ENCODE measurements at places on chromosomes 2 and 18.

- no peak for DNase-seq
Observed at GRCh38 chr18:72419914-72420313, 124.2 kb downstream of the CBLN2 start.

GRCh38 chr2:65130664-65131175 lies 814 bp upstream of the RAB1A start:
- no peak for DNase-seq

DNA sequence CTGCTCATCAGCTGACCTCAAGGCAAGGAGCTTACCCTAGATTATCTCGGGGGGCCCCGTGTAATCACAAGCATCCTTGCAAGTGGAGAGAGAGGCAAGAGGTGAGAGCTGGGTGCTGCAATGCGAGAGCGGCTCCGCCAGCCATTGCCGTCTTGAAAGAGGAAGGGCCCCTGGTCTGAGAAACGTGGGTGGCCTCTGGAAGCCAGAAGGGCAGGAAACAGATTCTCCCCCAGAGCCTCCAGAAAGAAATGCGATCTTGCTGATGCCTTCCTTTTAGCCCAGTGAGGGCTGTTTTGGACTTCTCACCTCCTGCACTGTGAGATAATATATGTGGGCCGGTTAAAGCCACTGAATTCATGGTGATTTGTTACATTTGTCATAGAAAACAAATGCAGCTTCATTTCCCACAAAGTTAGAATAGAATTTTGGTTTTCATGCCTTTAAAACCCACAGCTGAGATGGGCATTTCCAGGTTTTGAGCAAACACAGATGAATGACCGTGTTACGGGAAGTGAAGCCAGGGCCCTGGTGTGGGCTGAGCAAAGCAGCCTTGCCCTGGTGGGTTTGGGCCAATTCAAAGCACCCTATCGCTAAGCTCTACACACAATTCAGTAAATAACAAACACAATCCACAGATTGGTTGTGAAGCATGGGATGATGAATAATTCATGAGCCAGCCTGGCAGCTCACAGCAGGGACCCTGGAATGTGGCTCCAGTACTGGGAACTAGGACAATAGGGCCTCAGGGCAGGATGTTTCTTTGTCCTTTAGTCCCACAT lies 319.9 kb upstream of the HS6ST1 start:
- DNase-seq, result peak; percentile 32

GRCh38 chr2:3126171-3126910 lies 251.3 kb downstream of the EIPR1 start:
- DNase-seq, result no peak

DNA sequence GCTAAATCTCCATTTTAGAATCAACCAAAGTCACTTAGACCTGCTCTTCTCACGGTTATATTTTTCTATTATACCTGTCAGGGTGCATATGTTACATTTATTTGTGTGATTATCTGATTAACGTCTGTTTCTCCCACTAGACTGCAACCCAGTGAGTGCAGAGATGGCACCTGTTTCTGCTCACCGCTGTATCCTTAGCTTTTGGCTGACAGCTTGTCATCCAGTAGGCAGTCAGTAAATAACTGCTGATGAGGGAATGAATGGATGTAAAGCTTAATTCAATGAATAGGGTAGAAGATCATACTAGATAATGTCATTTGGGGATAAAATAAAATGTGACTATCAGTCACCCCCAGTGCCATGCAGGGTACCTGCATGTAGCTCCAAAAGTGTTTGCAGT lies 6.9 kb upstream of the CHRNA1 start:
- no peak for DNase-seq

- DNase-seq, result no peak
Observed at GRCh38 chr2:60285626-60286316, 267.7 kb downstream of the BCL11A start.

- no peak for DNase-seq
Observed at GRCh38 chr2:207693641-207694249, 17.7 kb upstream of the CCNYL1 start.

DNA sequence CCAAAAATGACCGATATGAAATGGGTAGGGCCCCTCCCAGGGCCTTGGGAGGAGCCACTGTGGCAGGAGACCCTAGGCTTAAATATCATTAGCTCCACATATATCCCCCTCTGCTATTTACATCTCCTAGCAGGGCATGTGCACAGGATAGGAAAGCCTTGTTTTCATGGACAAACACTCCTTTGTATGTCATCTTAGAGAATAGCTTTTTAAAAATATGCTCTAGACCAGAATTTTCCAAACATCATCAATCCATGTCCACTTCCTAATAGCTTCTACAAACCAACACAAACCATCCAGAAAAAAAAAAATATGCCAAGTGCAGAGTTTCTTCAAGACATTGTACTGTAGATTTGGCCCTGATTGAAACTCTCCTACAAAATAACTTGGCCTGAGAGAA lies 10.8 kb downstream of the DAPL1 start:
- DNase-seq, result no peak

- no peak for DNase-seq
Observed at GRCh38 chr2:60433018-60433596, 120.3 kb downstream of the BCL11A start.

- peak; percentile 46 for DNase-seq
Observed at GRCh38 chr18:55998071-55998522, 410.1 kb upstream of the TCF4 start.

GRCh38 chr2:228987441-228988155 lies 283.5 kb downstream of the PID1 start:
- no peak for DNase-seq

- no peak for DNase-seq
Observed at GRCh38 chr2:94602466-94602865, 268.8 kb upstream of the TEKT4 start.

DNA sequence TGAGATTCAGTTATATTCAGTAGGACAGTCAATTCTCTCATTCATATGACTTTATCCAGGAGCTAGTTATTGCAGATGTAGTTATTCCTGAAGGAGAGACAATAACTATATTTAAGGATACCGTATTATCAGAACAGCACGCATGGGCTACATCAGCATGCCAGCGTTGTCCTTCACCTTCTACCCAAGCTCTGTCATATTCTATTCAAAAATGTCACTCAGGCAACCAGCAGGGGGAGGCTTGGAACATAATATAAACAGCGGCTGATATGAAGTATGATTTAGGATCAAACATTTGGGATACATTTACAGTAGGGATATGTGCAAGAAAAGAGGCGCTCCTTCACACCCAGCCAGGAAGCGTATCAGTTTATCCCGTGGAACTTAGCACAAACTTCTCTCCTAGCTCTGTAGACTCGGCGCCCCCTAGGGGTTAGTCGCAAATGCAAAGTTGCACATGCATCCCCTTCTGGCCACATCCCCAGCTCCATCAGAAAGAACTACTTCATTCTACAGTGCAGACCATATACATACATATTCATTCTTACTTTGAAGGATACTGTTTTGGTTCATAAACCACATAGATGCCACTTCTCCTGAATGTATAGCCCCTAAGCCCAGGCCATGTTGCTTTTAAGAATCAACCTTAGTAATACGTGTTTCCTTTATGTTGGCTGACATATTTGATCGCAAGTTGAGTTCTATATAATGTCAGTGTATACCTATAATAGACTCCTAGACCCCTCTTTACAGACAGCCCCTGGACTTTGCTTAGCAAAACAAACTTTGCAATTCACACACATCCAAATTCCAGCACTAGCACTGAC lies 759.4 kb downstream of the ADCYAP1 start:
- peak; percentile 31 for DNase-seq

DNA sequence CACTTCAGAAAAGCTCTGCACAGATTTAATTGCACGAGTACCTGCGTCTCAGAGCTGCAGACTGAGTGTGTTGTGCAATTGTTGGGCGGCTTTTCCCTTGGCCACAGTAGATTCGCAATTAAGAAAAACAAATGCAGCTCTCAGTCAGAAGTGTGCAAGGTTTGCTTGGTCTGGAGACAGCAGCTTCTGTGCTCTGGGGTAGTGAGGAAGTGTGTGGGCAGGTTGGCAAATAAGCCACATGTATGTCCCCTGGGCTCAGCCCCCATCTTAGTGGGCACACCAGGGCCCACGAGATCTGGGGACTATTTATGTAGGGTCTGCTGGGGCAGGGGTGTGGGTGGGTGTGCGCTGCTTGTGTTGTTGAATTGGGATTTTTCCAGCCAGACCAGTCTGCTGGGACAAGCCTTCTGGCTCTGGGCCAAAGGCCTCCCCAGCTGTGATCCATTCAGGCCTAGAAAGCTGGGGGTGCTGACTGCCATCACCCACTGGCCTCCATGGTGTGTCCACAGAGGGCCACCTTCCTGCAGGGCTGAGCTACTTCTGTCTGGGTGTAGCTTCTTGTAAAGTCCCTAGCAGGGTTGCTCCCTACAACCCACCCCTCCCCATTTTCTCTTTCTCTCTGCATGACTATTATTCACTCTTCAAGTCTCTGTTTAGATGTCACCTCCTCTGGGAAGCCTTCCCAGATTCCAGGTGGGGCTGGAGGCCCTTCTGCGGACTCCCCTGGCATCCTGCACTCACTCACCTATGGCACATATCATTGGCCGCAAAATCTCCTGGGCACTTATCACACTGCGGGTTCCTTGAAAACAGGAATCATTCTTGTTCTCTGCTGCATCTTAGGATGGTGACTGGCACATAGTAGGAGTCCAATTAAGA lies 67.8 kb downstream of the ODC1 start:
- DNase-seq, result no peak

- no peak for DNase-seq
Observed at GRCh38 chr2:45441571-45441970, 169.5 kb downstream of the SRBD1 start.

- DNase-seq, result no peak
Observed at GRCh38 chr18:59446012-59446411, 86.9 kb upstream of the LMAN1 start.

DNA sequence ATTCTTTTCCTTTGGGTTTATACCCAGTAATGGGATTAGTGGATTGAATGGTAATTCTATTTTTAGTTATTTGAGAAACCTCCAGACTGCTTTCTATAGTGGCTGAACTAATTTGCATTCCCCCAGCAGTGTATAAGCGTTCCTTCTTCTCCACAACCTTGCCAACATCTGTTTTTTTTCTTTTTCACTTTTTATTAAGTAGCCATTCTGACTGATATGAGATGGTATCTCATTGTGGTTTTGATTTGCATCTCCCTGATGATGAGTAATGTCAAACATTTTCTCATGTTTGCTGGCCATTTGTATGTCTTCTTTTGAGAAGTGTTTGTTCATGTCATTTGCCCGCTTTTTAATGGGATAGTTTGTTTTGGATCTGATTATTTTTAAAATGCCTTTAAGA lies 64.1 kb upstream of the MEIS1 start:
- DNase-seq, result no peak

DNA sequence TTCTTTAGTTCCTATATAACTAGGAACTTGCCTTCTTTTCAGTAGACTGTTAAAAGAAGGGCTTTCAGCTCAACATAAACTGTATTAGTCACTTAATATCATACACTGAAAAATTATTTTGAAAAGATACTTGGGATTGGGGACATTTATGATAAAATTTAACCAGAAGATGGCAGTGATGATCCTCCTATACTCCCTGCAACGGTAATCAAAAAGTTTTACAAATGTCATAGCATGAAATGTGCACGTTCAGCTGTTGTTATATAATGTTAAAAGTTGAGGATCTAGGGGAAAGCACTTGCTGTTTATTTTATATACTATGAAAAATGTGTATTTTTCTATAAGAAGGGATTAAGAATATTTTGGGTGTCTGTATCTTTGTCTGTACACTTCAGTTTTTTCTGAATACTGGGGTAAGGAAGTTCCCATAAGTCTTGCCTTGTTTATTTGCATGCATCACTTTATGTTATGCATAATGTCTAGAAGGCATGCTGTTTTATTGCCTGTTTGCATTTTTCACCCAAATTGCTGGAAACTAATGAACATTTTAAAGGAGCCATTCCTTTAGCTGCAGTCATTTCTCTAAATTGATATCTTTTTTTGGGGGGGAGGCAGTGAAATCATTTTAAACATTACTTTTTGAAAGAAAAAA lies 19.0 kb downstream of the DYNC1I2 start:
- peak; percentile 34 for DNase-seq

- DNase-seq, result no peak
Observed at GRCh38 chr2:204061241-204061640, 124.7 kb downstream of the ICOS start.

DNA sequence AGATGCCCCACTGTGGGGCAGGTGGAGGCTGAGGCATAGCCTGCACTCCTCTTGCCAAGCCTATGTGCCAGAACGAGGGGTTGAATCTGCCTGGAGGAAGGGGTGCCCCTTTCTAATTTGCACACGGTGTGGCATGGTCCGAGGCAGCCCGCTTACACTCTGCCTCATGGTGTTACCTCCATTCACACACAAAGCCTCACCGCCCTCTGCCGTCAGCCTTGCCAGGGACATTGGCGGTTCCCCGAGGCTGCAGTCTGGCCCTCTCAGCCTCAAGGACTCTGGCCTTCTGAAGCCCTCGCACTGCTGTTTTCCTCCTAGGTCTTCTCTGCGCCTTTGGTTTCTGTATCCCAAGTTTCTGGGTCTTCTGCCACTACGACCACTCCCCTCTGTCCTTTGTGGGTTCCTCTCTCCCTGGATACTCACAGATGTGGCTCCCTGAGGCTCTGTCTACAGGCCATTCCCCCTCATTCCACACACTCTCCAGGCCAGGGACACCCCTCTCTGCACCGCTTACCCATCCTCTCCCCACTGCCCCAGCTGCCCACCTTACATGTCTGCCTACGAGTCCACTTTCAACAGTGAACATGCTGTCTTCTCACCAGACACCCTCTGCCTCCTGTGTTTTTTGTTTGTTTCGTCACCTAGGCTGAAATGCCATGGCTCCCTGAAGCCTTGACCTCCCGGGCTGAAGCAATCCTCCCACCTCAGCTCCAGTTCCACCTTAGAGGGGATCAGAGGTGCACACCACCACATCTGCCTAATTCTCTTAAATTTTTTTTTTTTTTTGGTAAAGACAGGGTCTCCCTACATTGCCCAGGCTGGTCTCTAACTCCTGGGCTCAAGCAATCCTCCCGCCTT lies 7.9 kb upstream of the ASPRV1 start:
- no peak for DNase-seq

DNA sequence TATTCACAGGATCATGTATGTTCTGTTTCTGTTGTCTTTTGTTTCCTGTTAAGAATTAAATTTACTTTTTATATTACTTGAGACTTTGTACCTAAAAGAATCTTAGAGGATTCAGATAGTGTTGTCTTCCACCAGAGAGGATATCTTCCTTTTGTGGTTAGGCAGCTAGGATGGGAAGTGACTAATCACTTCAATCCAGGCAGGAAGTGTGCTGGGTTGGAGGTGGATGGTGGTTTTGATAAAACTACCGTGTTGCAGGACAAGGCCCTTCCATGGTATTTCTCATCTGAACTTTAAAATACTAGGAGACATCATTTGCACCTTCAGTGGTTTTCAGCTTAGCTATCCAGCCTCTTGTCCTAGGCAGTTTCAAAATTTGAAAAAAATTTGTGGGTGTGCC lies 728.6 kb upstream of the CDH2 start:
- no peak for DNase-seq

All from cerebellar cortex (tissue), 1 donor.